Dermis blood vessel endothelial cell (primary cell): ENCODE measurements at places on chromosomes 16 and 17. TPM values are rescaled to one million over a fixed set of nuclear protein-coding genes. Genes with fewer than 3 reads are reported as not detected.

TMIGD1 gene
- not detected in 2 replicates for total RNA-seq

ZDHHC1 gene
- total RNA-seq = 3.7 and 6.3 TPM in 2 replicates

GAS2L2 gene
- total RNA-seq = 0.05 and 0.17 TPM in 2 replicates

ZFP3 gene
- 1.9 and 2.0 TPM in 2 replicates for total RNA-seq

GRCh38 chr16:76970087-76970744 lies 220.8 kb upstream of the MON1B start:
- peak; percentile 29 for DNase-seq

DNA sequence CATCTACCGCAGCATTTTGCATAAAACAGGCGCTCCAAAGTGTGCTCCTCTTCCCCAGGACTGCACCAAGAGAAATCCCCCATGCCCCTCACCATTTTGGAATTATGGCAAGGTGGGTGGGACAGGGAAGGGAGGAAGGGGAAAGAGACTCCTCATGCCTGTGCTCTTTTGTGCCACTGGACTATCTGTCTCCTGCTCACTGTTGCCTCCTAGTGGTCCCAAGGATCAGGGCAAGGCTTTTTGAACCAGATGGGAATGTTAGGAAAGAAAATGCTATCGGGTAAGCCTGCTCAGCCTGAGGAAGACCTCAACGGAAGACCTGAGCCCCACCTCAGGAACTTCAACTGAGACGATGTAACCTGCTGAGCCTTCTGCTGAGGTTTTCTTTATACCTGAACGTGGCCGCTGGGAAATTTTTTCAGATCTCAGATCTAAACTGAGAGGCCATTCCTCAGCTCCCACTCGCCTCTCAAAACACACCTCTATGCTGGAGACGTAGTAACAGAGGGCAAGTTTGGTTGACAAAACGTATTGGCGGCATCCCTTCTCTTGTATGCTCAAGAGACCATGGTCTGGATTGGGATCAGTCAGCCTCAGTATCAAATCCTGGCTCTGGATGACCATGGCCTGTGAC lies 58.3 kb downstream of the SPACA3 start:
- peak; percentile 75 for DNase-seq

- DNase-seq = no peak
Measured at GRCh38 chr17:12756786-12757185, 32.5 kb upstream of the ARHGAP44 start.

GRCh38 chr17:63841350-63842172 lies 924 bp downstream of the SMARCD2 start:
- DNase-seq = peak; percentile 57

DNA sequence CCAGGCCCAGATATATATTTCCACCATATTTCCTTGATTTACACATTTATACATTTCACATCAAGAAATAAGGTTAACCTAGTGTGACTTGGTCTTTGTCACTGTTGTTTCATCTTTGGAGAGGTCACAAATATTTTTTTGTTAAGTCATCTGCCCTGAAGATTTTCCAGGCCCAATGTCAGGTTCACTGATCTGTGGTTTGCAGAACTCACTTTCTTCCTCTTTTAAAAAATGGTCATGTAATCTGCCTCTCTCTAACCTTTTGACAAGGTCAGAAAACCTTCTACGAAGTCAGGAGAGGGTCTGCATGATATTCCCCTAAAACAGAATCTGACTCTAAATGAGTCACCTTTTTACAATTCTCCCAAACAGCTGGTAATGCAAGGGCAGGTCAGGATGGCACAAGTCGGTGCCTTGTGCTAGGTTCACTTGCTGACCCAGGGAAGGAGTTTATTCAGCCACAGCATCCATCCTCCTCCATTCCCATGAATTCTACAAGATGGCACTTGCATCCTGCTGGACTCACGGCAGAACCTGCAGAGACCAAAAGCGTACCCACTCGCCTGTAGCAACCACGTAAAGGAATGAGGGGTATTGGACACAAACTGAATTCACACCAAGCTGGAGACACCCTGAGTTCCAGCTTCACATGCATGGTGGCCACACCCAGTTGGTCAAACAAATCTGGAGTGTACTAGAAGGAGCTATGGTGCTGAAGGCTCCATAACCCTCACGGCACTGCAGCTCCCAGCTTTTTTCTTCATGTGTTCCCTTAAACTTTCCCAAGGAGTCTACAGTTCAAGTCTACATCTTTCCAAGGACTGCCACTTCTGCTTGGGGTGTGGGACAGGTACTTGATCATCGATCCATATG lies 1.6 kb upstream of the KIAA0513 start:
- DNase-seq = no peak

DNA sequence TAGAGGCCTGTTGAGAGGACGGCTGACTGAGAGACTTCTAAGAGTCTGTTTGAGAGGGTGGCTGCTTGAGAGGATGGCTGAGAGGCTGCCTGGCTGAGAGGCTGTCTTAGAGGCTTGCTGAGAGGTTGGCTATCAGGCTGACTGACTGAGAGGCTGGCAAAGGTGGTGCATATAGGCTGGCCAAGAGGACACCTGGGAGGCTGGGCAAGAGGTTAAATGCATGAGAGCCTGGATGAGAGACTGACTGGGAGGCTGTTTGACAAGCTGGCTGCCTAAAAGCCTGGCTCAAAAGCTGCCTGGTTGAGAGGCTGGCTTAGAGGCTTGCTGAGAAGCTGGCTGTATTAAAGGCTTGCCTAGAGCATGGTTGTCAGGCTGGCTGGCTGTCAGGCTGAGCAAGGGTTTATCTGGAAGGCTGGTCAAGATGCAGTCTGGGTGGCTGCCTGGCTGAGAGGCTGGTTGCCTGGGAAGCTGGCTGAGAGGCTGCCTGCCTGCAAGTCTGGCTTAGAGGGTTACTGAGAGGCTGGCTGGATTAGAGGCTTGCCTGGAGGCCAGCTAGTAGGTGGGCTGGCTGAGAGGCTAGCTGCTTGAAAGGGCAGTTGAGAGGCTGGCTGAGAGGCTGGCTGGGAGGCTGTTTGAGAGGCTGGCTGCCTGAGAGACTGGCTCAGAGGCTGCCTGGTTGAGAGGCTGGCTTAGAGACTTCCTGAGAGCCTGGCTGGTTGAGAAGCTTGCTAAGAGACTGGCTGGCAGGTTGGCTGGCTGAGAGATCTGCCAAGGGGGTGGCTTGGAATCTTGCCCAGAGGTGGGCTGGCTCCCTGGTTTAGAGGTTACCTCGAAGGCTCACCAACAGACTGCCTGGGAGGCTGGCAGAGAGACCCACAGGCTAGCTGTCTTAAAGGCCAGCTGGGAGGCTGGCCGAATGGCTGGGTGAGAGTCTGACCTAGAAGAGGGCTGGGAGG lies 38.3 kb upstream of the ACSM2B start:
- DNase-seq = no peak
